ENCODE measurements at places on chromosomes 3 and 15.

DNA sequence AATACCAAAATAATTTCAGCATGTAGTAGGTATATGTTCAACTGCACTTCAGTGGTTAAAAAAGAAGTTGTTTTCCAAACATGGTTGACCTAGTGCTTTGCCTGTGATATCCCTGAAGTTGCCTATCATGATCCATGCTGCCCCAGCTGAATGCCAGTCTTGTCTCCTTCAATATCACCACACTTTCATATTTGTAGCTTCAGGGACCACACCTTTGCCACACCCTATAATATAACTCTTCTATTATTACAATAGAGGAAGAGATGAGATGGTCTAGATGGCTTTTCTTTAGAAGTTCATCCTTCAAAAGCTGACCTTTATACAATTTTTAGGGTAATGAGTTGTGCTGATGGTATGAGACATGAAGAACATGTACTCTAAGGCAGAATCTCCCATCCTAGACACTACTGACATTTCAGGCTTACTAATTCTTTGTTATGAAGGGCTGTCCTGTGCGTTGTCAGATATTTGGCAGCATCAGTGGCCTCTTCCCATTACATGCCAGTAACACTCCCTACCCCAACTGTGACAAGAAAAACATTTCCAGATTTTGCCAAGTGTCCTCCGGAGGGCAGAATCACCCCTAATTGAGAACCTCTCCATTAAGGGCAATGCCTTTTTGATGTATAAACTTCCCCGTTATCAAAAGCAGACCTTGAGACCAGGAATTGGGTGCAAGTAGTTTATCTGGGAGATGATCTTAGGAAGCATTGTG, 76.2 kb upstream of the PLCL2 start:
- DNase-seq = no peak

DNA sequence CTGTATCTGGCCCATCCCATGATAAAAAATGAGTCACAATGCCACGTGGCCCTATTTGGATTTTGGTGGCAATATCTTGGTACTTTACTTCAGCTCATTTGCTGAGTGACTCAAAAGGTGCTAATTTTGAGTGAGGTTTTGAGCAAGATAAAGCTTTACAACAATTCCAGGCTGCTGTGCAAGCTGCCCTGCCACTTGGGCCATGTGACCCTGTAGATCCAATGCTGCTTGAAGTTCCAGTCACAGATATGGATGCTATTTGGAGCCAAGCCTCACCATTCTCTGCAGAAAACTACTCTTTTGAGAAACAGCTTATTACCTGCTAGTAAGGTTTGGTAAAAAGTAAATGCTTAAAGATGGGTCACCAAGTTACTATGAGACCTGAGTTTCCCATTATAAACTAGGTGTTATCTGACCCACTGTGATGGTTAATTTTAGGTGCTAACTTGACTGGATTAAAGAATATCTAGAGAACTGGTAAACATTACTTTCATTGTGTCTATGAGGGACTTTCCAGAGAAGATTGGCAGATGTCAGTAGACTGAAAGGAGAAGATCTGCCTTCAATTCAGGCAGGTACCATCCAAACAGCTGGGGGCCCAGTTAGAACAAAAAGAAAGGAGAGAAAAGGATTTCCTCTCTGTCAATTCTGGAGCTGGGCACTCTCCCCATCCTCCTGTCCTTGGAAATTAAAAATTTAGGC, 1083.9 kb downstream of the DIPK2A start:
- no peak for DNase-seq

DNA sequence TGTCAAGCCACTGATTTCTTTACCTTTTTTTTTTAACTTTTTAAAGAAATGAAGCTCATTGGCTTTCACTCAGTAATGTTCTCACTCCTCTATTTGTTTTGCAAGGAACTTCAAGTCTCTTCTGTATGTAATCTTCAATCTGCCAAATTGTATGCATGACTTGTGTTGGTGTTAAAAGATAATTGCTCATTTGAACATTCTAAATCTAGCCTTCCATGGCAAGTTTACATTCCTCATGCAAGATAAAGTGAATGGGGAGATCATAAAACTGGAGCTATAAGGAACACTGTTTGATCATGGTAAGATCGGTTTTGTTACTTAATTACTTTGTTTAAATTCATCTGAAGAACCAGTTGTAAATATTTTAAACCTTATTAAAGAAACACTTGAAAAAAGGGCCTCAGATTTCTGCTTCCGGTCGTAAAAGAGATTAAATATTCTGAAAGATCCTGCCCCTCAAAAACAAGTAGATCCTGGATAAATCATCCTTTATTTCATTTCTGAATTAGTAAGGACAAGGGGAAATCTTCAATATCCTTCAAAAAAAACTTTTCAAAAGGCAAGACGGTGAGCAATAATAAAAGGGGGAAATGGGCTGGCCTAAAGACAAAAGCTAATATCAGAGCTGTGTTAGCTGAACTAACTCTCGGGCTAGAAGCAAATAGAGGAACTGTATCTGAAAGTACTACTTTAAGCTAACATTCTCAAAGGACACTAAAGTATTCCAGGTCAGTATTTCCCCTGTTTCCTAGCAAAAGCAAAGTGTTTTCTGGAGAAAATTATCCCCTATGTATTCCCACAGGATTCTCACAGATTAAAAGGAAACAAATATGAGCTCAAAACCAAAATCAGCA, 107.0 kb upstream of the ATP11B start:
- peak; percentile 63 for DNase-seq

GRCh38 chr15:50210462-50211157, 28.6 kb downstream of the SLC27A2 start:
- DNase-seq = no peak

- DNase-seq = no peak
Measured at GRCh38 chr3:56918111-56918568, 116.4 kb upstream of the ARHGEF3 start.

DNA sequence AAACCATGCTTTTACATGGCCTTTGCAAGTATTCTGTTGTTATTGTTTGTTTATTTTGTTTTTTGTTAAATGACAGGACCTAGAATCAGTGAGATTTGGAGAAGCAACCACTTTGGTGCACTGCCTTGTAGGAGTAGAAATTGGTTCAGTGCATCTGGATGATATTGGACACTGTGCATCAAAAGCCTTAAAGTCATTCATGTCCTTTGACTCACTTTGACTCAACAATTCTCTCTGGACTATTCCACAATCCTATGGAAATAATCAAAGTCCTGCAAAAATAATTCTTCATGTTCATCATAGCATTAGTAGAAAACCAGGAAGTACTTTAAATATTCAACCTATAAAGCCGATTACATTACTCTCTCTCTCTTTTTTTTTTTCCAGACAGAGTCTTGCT, 224.8 kb downstream of the ABHD5 start:
- no peak for DNase-seq

- no peak for DNase-seq
Measured at GRCh38 chr3:111653766-111654165, 58.6 kb upstream of the ZBED2 start.

DNA sequence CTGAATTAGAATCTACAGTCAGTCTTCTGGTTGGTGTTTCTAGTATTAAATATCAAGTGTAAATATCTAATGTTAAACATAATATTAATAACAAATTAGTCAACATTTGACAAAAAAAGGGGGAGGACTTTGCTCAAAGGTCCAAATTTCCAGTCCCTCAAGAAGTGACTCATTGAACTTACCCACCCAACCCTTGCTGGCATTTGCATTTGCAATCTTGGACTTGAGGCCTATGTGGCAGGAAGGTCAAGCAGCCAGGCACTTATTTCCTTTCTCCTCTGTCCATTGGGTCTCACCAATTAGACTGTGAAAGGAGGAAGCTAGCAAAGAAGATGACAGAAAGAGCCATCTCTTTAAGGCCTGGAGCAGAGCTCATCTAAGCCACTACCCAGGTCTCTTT, 174.0 kb downstream of the THRB start:
- no peak for DNase-seq

DNA sequence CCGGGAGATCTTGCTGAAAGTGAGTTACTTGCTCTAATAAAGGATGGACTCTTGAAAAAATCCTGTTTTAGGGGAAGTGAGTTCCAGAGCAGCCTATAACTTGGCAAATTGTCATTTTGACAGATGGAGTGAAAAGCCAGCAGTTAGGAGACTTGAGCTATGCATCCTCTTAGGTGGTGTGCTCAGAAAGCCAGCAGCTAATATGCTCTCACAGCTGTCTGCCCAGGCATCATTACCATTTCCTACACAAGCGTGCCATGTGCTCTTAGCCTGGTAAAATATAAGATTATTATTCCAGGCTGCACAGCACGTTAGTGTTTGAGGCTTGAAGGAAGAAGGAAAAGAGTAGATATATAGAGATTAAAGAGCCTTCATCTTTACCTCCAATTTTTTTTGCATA, 151.0 kb downstream of the CHL1 start:
- DNase-seq = no peak

DNA sequence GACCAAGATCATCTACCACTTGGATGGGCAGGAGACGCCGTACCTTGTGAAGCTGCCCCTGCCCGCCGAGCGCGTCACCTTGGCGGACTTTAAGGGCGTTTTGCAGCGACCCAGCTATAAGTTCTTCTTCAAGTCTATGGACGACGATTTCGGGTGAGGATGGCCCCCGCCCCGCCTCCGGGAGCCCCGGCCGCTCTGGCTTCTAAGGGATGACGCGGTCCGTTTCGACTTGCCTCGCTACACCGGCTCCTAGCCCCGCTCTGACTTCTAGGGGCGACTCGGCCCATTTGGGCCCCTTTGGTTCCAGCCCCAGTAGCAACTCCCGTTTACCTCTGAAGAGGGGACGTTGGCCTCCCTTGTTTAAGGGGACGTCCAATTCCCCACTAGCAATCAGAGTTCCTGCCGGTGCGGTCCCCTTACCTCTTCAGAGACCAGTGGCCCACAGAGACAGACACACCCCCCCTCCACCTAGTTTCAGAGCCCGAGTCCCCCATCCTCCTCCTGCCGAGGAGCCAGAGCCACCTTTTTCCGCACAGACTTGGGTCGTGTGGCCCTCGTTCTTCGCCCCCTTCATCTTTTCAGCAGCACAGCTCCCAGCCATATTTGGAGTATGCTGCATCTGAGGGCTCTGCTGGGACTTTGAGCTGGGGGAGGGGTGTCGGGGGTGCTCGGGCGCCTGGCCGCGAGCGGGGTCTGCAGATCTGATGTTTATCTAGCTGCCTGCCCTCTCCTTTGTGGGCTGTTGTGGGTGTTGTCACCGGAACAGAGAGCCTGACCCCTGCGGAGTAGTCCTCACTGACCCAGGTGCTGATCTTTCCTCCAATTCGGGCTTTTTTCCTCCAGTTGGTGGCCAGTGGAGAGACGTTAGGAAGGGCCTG, 706 bp downstream of the DVL3 start:
- peak; percentile 48 for DNase-seq

DNA sequence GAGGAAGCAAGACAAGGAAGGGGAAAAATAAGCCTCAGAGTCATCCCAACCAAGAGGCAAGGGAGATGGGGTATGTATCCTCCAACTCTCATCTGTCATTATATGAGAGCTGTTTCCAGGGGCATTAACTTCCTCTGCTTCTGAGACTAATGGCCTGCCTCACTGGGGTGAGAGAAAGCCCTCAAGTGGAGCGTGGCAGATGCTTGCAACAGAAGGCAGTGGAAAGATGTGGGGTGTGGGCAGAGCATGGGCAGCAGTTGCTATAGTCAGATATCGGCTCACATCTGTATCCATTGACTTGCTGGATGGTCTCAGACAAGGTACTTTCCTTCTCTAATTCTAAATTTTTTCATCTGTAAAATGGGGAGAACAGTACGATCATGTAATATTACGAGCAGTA, 81.7 kb upstream of the PLCL2 start:
- DNase-seq = no peak

- no peak for DNase-seq
Measured at GRCh38 chr15:58292751-58293175, 139.0 kb upstream of the LIPC start.

GRCh38 chr3:168239287-168239686, 143.6 kb upstream of the GOLIM4 start:
- DNase-seq = no peak

DNA sequence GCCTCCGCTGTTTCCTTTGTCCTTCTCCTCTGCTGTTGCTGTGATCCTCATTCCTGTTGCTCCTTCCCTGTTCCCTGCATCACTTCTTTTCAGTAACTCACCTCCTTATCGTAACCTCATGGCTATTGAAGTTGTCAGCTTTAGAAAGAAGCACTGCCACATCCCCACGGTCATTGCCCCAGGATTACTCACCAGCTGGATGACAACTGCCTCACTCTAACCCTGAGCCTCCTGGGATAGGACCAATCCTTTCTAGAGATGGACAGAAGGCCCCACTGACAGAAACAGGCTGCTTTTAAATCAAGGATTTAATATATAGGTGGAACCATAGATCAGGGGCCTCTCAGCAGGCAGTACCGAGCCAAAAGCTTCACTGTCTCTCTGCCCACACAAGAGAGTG, 4.1 kb downstream of the FHIT start:
- DNase-seq = no peak

DNA sequence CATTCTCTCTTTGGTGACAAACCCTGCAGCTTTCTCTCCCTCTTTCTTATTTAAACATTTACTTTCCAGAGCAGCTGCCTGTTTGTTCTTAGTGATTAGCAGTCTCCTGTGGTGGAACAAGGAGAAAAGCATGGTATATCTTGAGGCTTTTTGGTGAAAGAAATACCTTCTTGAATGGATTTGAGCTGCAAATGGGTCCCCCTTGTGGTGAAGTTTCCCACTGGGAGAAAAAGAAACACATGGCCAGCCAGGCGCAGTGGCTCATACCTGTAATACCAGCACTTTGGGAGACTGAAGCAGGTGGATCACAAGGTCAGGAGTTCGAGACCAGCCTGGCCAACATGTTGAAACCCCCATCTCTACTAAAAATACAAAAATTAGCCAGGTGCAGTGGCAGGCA, 48.3 kb upstream of the ACP3 start:
- DNase-seq = peak; percentile 51

DNA sequence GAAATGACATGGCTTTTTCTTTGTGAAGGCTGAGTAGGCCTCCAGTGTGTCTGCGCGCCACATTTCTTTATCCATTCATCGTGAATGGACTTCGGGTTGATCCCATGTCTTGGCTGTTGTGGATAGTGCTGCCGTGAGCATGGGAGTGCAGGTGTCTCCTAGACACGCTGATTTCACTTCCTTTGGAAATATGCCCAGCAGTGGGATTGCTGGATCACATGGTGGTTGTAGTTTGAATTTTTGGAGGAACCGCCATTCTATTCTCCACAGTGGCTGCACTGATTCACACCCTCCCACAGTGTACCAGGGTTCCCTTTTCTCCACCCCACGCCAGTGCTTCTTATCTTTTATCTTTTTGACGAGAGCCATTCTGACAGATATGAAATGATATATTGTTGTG, 171.7 kb downstream of the NSMCE3 start:
- DNase-seq = no peak
